ENCODE measurements at places on chromosomes 6 and 20. TPM values are rescaled to one million over a fixed set of nuclear protein-coding genes. Genes with fewer than 3 reads are reported as not detected.

The TBXT gene
- total RNA-seq = not detected

The SYCP2L gene
- not detected for total RNA-seq

The HLA-DMB gene
- total RNA-seq = not detected

The SNAP25 gene
- total RNA-seq = 0.44 TPM

The PTCHD4 gene
- 1.5 TPM for total RNA-seq

The MCCD1 gene
- total RNA-seq = not detected

The PLEKHG1 gene
- 1.3 TPM for total RNA-seq

The CAPN11 gene
- not detected for total RNA-seq

The BACH2 gene
- 0.55 TPM for total RNA-seq

The EFCAB8 gene
- not detected for total RNA-seq

The TEAD3 gene
- total RNA-seq = 12.5 TPM

The CRISP3 gene
- total RNA-seq = not detected

The CCDC28A gene
- total RNA-seq = 17.9 TPM

The KIAA0408 gene
- total RNA-seq = 1.5 TPM

The HRH3 gene
- total RNA-seq = not detected

The LAMP5 gene
- total RNA-seq = under 0.01 TPM

The WFDC5 gene
- total RNA-seq = not detected

The TXLNB gene
- 0.37 TPM for total RNA-seq

The IL17A gene
- not detected for total RNA-seq

The ABHD12 gene
- 48.1 TPM for total RNA-seq

The RSPH9 gene
- total RNA-seq = 1.2 TPM

The TRIM15 gene
- not detected for total RNA-seq

The KCNK16 gene
- not detected for total RNA-seq

The BPIFA1 gene
- total RNA-seq = not detected

The TRIM31 gene
- total RNA-seq = not detected

The CST1 gene
- total RNA-seq = 6.9 TPM

The MUC22 gene
- total RNA-seq = not detected

The OR12D3 gene
- total RNA-seq = not detected

The STK35 gene
- total RNA-seq = 29.0 TPM

Measured in uterine smooth muscle cell (primary cell).